Mesenchymal stem cell (in vitro differentiated cells and primary cell): ENCODE measurements at places on chromosomes 5 and 9.

DNA sequence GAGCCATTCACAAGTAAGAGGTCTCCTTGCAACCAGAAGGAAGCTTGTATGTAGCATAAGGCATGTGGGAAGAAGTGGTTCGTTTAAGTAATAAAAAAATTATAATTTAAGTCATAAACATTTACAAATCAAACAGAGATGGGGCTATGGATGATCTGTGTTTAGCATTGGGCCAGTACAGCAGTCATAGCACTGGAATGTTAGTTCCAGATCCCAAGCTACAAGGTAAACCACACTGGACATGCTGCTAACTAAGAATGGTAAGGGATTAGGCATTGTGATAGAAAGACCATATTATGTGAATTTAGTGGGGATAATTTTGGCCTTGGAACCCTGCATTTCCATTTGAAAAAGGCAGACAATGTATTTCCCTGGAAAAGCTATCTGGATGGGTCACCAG is 170.4 kb upstream of the KCNN2 start:
- H3K27me3 ChIP-seq, result no peaks in the 10 kb centered on the region
- H3K4me3 ChIP-seq, result no peak overlapping the region
- no peaks in the 10 kb centered on the region for H3K4me1 ChIP-seq
- H3K36me3 ChIP-seq, result no peaks in the 10 kb centered on the region

- H3K4me1 ChIP-seq, result peaks cover 26% of the 10 kb centered on the region
- peak overlapping the region; percentile 90 for H3K27ac ChIP-seq
- H3K36me3 ChIP-seq, result peaks cover 25% of the 10 kb centered on the region
- peak; percentile 54 for DNase-seq
- no peak overlapping the region for H3K4me3 ChIP-seq
These were observed 2.6 kb downstream of the SPARC start for GRCh38 chr5:151683986-151684588.

DNA sequence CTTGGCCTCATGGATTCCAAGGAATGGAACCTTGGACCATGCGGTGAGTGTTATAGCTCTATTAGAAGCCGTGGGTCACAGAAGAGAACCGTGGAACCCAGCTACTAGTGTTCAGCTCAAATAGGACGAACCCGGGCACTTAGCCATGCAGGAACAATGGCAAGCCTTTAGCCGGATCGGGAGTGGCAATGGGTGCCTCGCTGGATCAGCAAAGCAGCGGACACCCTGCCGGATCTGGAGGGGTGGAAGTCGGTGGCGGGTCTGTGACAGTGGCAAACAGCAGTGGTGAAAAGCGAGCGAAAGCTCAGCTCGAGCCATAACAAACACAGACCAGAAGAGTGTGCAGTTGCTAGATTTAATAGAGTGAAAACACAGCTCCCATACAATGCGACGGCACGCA is 2.4 kb upstream of the CDO1 start:
- H3K4me3 ChIP-seq, result no peak overlapping the region
- no peak overlapping the region for H3K27ac ChIP-seq
- H3K4me1 ChIP-seq, result peaks cover 14% of the 10 kb centered on the region
- DNase-seq, result no peak
- peaks cover 40% of the 10 kb centered on the region for H3K27me3 ChIP-seq

GRCh38 chr5:154811239-154811638 is 39.2 kb downstream of the FAXDC2 start:
- no peak overlapping the region for H3K4me3 ChIP-seq
- DNase-seq, result no peak
- peaks cover 7% of the 10 kb centered on the region for H3K4me1 ChIP-seq
- peaks cover 51% of the 10 kb centered on the region for H3K36me3 ChIP-seq
- H3K27me3 ChIP-seq, result no peaks in the 10 kb centered on the region
- no peak overlapping the region for H3K27ac ChIP-seq

- H3K4me1 ChIP-seq, result peaks cover 2% of the 10 kb centered on the region
- no peaks in the 10 kb centered on the region for H3K27me3 ChIP-seq
- DNase-seq, result no peak
- no peaks in the 10 kb centered on the region for H3K36me3 ChIP-seq
These were observed 76.9 kb upstream of the CDH6 start for GRCh38 chr5:31116466-31117031.

DNA sequence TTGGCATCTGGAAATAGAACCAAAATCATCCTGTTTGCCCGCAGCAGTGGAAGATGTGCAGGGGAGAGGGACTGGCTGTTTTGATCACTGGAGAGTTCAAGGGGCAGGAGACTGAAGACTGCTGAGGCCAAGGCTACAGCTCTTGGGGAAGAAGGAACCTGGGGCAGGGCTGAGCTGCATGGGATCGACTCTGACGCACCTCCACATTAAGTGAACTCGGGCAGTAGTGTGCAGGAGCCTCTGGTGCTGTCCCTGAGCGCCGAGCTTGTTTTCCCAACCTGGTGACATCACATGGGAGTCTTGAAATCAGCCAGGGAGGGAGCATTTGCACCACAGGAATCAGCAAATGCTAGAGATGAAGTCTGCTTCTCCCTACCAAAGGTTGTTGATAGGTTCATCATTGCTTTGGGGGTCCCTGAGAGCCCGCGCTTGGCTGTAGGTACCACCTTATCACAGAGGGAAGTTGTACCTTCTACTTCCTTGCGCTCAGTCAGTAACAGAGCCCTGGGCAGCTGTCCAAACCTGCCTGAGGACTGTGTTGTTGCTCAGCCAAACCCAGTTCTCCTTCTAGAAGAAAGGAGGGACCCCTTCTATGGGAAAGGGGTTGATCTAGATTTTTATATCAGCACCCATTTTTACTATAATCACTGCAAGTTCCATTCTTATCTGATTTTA is 52.3 kb upstream of the CTSL start:
- peaks cover 62% of the 10 kb centered on the region for H3K36me3 ChIP-seq
- DNase-seq, result no peak
- peaks cover 7% of the 10 kb centered on the region for H3K4me1 ChIP-seq
- H3K27ac ChIP-seq, result no peak overlapping the region
- no peak overlapping the region for H3K4me3 ChIP-seq
- no peaks in the 10 kb centered on the region for H3K27me3 ChIP-seq

DNA sequence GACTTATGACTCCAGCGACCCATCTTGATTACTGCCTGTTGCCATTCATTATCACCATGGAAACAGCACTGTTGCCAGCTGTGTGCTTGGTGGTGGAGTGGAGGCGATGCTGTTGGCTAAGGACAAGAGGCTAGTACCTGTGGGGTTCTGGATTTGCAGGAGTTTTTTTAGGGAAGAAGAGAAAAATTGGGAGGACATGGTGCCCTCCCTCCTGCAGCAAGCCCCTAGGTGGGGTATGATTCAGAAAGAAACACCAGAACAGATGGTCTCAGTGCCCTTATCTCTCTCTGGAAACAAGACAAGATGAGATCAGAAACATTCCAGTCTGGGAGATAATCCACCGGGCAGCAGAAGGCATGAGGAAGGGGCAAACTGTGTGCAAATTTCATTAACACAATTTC is 87.8 kb upstream of the TLR4 start:
- no peaks in the 10 kb centered on the region for H3K36me3 ChIP-seq
- no peak overlapping the region for H3K27ac ChIP-seq
- no peak overlapping the region for H3K4me3 ChIP-seq
- DNase-seq, result no peak

- no peaks in the 10 kb centered on the region for H3K27me3 ChIP-seq
- no peaks in the 10 kb centered on the region for H3K4me1 ChIP-seq
- peaks cover 19% of the 10 kb centered on the region for H3K36me3 ChIP-seq
- DNase-seq, result peak; percentile 20
- H3K27ac ChIP-seq, result no peak overlapping the region
These were observed 52.6 kb downstream of the AQP7 start for GRCh38 chr9:33349743-33350142.

GRCh38 chr9:99069546-99069945 is 35.4 kb upstream of the TGFBR1 start:
- H3K36me3 ChIP-seq, result peaks cover 18% of the 10 kb centered on the region
- H3K27ac ChIP-seq, result no peak overlapping the region
- peaks cover 11% of the 10 kb centered on the region for H3K4me1 ChIP-seq
- no peak for DNase-seq
- H3K27me3 ChIP-seq, result no peaks in the 10 kb centered on the region
